ENCODE measurements at places on chromosomes 7 and 10. TPM values are rescaled to one million over a fixed set of nuclear protein-coding genes. Genes with fewer than 3 reads are reported as not detected.

DNA sequence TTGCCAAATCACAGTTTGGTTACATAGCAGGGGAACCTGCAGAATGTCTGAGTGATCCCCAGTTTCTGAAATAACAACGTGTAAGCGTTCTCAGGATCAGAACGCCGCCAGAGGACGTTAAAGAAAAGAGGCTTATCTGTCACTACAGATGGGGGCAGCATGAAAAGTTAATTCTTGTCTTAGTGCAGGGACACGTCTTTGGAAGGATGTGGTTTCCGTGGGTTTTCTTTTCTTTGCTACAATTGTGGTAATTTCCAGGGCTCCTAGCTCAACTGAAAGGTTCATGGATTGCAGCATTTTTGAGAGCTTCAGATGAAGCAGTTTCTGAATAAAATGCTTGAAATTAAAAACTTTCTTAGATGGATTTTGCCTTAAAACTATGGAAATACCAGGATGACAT, 106.6 kb downstream of the PRKCQ start:
- peak; percentile 48 for DNase-seq
- no peak overlapping the region for H3K27ac ChIP-seq
- no peak overlapping the region for H3K4me3 ChIP-seq
- H3K4me1 ChIP-seq: no peaks in the 10 kb centered on the region

- no peak overlapping the region for H3K27ac ChIP-seq
- no peaks in the 10 kb centered on the region for H3K27me3 ChIP-seq
- no peak for DNase-seq
Measured at GRCh38 chr7:23967949-23968599, 258.1 kb downstream of the STK31 start.

CHRM2 gene
- 4.9 TPM for total RNA-seq

BRAT1 gene
- total RNA-seq: 16.3 TPM

ZCCHC24 gene
- 28.0 TPM for total RNA-seq

VENTX gene
- total RNA-seq: 0.58 TPM

- H3K27ac ChIP-seq: no peak overlapping the region
- no peaks in the 10 kb centered on the region for H3K4me1 ChIP-seq
- DNase-seq: no peak
- no peak overlapping the region for H3K4me3 ChIP-seq
- no peaks in the 10 kb centered on the region for H3K36me3 ChIP-seq
Measured at GRCh38 chr7:137304624-137305235, 38.8 kb downstream of the PTN start.

DNA sequence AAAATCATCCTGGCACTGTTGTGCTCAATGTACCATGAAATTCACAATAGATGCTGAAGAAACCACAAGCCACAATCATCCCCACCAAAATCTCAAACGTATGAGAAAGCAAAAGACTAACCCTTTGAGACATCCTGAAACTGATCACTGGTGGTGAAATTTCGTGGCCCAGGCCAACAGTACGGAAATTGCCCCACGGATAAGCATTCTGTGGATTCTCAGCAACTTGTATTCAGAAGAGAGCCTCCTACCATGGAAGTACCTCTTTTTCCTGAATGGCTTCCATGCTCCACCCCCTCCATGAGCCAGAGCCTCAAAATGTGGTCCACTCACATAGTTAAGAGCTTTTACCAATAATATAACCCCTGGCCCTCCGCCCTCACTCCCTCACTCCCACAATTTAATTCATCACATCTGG, 163.9 kb upstream of the AUTS2 start:
- no peaks in the 10 kb centered on the region for H3K27me3 ChIP-seq
- no peak for DNase-seq
- no peak overlapping the region for H3K4me3 ChIP-seq
- H3K4me1 ChIP-seq: peaks cover 8% of the 10 kb centered on the region
- no peak overlapping the region for H3K27ac ChIP-seq

GRCh38 chr10:42753507-42754154, 29.0 kb upstream of the BMS1 start:
- peaks cover 36% of the 10 kb centered on the region for H3K4me1 ChIP-seq
- no peak for DNase-seq
- H3K36me3 ChIP-seq: no peaks in the 10 kb centered on the region

DNA sequence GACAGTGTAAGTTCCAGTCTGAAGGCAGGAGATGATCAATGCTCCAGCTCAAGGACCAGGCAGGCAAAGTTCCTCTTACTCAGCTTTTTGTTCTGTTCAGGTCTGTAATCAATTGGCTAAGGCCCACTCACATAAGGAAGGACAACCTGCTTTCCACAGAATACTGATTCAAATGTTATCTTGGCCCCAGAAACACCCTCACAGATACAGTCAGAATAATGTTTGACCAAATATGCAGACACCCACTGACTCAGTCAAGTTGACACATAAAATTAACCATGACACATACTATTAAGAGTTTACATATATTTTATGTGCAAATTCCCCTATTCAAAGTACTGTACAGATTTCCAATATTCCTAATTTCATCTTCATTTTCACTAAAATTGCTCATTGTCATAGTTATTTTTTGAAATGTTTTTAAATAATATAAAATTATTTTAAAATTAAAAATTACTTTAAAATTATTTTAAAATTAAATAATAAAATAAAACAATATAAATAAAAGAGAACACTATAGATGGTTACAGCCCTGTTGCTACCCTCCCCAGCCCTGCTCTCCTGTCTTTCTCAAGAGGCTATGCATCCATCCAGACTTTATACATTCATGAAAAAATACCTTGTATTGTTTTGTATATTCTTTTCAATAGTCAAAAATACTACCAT, 59.4 kb downstream of the RAB11FIP2 start:
- no peaks in the 10 kb centered on the region for H3K27me3 ChIP-seq
- H3K4me1 ChIP-seq: no peaks in the 10 kb centered on the region
- H3K36me3 ChIP-seq: no peaks in the 10 kb centered on the region
- no peak overlapping the region for H3K4me3 ChIP-seq
- DNase-seq: no peak

GRCh38 chr7:64463636-64464375, 99.1 kb downstream of the ZNF680 start:
- peak overlapping the region; percentile 48 for H3K4me3 ChIP-seq
- peaks cover 8% of the 10 kb centered on the region for H3K27me3 ChIP-seq
- peak overlapping the region; percentile 36 for H3K27ac ChIP-seq
- H3K36me3 ChIP-seq: no peaks in the 10 kb centered on the region
- H3K4me1 ChIP-seq: no peaks in the 10 kb centered on the region
